ENCODE measurements at places on chromosomes 12 and 14.

DNA sequence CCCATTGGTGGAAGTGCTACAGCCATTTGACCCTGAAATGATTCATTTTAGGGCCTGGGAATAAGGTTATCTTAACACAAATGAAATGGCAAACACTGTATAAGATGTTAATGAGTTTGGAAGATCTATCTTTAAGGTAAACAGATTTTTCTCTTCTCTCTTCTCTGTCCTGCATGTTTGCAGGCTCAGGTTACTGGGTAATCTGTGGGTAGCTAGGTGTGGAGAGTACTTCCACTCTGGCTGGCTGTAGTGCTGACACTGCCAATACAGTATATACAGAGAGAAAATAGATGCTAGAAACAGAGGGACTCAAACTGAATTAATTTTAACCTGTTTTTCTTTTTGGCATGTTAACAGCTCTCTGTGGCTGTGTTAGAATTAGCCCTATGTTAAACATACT is 84.6 kb downstream of the SLC38A6 start:
- DNase-seq: no peak

GRCh38 chr14:50013198-50013918 is 103.0 kb downstream of the VCPKMT start:
- no peak for DNase-seq

- peak; percentile 45 for DNase-seq
Measured at GRCh38 chr12:44835641-44836379, 40.3 kb downstream of the NELL2 start.

- no peak for DNase-seq
Measured at GRCh38 chr12:113702836-113703235, 231.2 kb upstream of the LHX5 start.

DNA sequence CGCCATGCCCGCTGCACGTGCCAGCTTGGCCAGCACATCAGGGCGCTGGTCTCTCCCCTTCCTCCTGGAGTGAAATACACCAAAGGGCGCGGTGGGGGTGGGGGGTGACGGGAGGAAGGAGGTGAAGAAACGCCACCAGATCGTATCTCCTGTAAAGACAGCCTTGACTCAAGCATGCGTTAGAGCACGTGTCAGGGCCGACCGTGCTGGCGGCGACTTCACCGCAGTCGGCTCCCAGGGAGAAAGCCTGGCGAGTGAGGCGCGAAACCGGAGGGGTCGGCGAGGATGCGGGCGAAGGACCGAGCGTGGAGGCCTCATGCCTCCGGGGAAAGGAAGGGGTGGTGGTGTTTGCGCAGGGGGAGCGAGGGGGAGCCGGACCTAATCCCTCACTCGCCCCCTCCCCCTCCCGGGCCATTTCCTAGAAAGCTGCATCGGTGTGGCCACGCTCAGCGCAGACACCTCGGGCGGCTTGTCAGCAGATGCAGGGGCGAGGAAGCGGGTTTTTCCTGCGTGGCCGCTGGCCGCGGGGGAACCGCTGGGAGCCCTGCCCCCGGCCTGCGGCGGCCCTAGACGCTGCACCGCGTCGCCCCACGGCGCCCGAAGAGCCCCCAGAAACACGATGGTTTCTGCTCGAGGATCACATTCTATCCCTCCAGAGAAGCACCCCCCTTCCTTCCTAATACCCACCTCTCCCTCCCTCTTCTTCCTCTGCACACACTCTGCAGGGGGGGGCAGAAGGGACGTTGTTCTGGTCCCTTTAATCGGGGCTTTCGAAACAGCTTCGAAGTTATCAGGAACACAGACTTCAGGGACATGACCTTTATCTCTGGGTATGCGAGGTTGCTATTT is 914 bp upstream of the CCND2 start:
- DNase-seq: peak; percentile 79

GRCh38 chr14:94398182-94398479 is 9.7 kb upstream of the SERPINA1 start:
- no peak for DNase-seq

DNA sequence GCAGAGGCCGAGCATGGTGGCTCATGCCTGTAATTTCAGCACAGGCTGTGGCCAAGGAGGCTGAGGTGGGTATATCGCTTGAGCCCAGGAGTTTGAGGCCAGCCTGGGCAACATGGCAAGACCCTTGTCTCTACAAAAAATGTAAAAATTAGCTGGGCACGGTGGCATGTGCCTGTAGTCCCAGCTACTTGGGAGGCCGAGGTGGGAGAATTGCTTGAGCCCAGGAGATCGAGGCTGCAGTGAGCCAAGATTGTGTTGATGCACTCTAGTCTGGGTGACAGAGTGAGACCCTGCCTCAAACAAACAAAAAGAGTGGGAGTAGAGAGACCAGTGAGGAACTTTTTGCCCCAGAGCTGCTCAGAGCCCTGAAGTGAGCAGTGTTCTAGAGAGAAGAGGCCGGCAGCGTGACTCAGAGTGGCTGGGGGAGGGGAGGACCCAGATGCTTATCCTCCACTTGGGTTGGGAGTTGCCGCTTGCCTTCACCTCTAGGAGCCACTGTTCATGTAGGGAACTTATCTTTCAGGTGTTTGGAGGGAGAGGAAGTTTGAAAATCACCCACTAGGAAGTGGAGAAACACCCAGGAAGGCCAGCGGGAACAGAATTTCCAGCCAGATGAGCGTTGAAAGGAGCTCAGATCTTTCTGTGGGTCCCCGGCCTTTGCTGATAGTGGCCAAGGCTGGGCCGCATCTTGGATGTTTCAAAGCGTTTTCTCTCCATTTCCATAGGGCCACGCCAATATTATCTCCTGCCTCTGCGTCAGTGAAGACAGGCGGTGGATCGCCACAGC is 15.3 kb downstream of the CFAP251 start:
- DNase-seq: no peak

DNA sequence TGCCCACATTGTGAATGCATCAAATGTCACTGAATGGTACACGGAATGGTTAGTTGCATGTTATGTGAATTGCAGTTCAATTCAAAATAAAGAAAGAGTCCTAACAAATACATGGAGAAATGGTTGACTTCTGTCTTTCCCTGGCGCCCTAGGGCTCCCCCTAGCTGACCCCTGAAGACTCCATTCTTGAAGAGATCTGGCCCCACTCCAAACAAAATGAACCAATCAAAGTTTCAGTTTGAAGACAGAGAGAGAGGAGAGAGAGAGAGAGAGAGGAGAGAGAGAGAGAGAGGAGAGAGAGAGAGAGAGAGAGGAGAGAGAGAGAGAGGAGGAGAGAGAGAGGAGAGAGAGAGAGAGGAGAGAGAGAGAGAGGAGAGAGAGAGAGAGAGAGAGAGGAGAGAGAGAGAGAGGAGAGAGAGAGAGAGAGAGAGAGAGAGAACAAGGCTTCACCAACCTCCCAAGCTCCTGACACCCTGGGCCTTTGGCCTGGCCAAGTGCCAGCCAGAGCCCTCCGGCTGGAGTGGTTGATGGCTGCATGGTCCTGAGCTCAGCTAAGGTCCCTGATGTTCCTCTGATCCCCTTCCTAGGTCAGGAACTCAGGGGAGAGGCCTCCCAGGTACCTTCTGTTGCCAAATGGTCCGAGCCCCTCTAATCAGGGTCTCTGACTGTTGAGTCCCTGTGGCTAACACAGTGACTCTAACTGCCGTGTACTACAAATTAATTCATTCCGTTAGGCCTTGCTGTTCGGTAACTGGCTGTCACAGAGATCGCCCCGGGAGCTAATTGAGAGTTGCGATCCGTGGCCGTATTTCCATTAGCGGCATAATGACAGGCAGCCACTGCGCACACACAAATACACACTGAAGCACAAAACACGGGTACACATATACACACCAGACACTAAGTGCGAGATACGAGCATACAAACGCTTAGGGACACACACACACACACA is 188.8 kb downstream of the ESRRB start:
- no peak for DNase-seq

All from CD4-positive, alpha-beta T cell treated with Interleukin-17A for 1 hour (primary cell).